ENCODE measurements at places on chromosomes 2 and 18.

- no peak for DNase-seq
These were observed 1027.2 kb upstream of the ACVR2A start for GRCh38 chr2:146817613-146818012.

DNA sequence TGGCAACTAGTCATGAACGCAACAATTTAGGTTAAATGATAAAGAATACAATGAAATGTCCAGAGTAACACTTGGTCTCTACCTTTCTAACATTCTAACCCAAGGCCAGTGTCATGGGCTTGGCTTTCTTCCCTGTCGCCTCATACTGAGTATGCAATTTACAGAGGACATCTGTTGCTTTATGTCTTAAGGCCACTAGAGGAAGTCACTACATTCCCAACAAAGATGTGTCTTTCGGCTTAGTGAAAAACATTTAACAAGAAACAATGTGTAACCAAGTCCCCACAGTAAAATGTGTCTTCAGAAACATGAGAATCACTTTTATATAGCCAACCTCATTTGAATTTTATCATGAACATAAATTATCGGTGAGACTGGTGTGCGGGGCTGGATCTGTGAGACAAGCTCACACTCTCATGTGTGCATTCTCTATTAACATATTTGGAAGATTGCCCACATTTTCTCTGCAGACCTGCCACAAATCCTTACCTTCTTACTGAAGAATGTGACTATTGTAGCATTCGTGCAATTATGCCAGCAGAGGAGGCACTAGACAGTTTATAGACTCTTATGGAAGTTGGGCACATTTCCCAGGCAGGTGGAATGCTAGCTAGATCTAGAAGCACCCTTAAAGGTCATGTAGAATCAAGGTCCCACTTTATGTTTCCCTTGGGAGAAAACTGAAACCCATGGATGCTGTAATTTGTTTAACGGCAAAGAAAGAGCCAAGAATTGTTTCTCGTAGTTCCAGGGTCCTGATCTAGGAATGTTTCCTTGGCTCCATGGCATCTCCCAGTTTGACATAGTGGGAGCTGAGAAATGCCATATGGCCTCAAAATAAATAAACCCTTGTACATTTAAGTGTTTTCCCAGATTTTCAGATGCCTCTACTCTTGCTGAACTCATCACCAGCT is 101.8 kb downstream of the CD226 start:
- DNase-seq = no peak

GRCh38 chr18:61581578-61582201 is 248.5 kb downstream of the CDH20 start:
- no peak for DNase-seq

- DNase-seq = peak; percentile 79
These were observed 147.9 kb downstream of the GALNT3 start for GRCh38 chr2:165645930-165646831.

- DNase-seq = no peak
These were observed 7.5 kb upstream of the KLHL30 start for GRCh38 chr2:238130696-238131628.

DNA sequence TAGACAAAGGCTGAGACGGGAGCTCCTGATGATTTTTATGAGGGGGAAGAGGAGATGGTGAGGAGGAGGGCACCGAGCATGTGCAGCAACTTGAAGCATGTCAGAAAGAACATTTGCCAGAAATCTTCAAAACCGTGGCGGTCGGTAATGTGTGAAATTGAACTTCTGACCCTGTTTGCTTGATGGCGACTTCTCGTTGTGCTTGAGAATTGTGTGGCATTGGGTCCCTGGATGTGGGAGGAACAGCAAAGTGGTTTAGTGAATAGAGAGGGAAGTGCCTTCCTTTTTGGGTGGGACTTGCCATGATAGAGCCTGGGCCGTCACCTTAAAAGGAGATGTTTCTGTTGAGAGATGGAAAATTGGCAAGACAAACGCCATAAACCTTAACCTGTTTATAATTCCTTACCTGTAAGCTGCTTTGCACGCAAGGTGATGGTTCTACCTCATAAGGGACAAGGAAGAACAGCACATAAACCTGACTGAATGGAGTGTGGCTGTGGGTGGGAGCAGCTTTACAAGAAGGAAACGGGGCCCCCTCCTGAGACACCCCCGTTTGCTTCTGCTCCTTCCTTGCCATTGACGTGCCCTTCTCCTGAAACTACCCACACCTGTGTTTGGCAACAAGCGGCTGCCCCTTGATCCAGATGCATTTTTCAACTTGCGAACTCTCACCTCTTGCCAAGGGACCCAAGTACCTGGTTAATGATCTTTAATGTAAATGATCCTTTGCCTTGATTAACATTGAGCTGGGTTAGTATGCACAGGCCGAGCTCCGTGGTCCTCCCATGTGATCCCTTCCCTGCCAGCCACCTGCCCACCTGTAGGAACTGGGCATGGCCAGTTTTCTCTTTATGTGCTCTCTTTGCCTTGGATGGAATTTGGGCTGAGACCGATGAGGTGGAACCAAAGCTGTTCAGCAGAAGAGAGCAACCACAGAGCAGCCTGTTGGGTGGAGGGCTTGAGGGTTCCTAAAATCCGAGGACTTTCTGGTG is 153.2 kb downstream of the NEDD4L start:
- DNase-seq = no peak

DNA sequence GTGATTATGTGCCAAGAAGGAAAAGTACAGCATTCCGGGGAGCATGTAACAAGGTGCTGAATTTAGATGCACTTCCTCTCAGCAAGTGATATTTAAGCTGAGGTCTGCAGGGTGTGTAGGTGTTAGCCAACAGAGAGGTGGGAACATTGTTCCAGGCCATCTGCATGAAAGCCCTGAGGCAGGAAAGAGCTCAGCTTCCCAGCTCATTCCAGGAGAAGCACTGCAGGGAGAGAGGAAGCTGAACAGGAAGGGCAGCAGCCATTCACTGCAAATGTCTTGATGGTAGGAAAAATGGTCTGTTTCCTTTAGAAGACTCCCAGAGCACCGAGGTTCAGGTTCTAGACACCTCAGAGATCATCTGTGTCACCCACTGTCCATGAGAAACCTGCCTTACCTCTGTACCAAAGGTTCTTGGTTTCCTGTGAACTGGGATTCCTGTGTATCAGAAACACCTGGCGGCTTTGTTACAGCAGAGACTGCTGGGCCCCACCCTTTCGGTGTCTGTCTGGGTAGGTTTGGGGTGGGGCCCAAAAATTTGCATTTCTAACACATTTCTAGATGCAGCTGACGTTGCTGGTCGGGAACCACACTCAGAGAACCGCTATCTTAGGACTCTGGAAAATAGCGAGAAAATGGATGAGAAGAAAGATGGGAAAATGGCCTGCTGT is 84.0 kb downstream of the RTN4 start:
- DNase-seq = no peak

DNA sequence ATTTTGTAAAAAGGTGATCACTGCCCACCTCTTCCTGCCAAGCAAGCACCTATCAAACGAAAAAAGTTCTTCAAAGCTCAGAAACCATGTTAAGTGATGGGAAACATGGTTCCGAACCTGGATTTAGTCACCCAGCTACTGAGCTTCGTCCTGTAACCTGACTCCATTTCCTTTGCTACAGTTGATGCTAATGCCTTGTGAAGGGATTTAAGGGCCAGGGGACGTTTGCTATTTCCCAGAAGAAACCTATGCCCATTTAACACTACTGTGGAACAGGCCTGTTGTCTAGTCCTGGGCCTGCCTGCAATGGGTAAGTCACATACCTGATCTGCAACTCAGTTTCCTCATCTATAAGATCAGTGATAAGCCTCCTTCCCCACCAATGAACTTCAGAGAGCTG is 14.8 kb downstream of the SERPINE2 start:
- DNase-seq = no peak

DNA sequence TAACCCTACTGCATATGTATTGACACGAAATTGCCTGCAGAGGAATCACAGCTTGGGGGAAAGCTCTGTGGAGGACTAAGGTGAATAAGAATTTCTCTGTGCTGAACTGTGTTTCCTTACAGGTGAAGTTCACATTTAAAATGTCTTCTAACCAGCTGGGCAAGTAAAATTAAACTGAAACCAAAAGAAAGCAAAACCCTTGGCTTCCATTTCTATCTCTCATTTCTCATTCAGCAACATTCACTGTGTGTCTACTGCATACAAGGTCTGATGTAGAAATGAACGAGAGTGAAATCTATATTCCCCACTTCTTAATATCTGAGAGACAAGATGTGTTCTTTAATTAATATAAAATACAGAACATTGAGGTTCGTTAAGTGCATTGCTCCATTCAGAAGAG is 397.3 kb downstream of the SOX11 start:
- DNase-seq = no peak

DNA sequence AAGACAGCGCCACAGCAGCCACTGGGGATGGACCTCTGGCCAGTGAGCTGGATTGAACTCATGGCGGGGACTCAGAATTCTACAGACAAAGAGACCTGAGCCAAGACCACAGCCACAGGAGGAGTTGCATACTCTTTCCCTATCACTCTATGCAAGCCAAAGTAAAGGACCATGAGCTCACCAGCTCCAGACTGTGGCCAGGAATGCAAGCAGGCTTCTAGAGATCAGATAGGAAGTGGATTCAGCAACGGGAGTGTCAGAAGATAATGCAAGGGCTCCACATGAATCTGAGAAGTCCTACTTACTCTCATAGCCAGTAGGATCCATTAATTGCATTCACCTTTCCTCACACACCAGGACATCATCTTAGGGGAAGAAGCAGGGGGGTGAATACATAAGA is 415.4 kb upstream of the POU3F3 start:
- DNase-seq = no peak

DNA sequence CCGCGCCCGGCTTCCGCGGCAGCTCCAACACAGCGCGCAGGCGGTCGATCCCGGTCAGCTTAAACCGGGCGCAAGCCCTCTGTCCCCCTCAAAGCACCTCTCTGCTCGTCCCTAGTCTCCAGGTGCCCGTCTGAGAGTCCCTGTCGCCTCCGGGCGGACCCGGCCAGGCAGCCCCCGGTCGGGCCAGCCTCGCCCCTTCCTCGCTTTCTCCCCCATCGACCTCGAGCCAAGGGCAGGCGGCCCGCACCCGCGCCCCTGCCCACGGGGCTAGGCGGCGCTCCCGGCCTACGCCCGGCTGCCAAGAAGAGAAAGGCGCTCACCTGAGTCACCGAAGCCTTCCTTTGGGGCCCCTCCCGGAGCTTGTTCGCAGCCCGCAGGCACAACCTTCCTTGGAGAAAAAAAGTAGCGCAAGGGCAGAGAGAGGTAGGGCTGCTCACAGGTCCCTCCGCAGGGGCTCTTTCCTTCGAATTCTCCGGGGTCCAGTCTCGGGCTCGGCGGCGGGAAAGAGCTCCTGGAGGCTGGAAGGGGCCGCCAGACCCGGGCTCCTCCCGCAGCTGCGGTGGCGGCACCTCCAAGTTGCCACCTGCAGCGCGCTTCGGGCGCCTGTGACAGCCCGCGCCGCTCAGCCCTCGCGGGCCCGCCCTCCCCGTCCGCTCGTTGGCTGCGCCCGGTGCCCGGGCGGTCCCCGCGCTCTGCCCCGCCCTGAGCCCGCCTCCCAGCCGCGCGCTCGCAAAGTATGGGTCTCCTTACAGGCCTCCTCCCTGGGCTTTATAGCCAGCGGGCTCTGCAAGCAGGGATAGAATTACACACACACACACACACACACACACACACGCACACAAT is 86.5 kb upstream of the EPB41L3 start:
- DNase-seq = peak; percentile 9

DNA sequence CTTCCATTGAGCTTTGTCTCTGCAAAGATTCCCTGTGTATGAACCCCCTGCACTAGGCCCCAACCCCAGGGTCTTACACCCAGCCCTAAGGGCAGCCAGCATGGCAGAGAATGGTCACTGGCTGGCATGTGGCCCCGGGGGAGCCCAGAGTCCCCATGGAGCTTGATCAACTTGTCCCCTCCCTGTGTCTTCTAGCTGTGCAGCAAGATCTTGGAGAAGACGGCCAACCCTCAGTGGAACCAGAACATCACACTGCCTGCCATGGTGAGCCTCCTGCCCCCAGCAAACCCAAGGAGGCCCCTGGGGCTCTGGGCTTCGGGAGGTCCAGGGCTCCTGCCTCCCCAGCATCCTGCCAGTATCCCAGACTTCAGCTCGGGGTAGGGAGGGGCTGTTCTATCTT is 81.5 kb downstream of the DYSF start:
- DNase-seq = no peak

GRCh38 chr2:43511199-43511598 is 84.6 kb downstream of the THADA start:
- no peak for DNase-seq

- peak; percentile 16 for DNase-seq
These were observed 746 bp upstream of the POLR1B start for GRCh38 chr2:112541315-112542122.

- no peak for DNase-seq
These were observed 118.2 kb downstream of the CTNNA2 start for GRCh38 chr2:79630972-79631557.

DNA sequence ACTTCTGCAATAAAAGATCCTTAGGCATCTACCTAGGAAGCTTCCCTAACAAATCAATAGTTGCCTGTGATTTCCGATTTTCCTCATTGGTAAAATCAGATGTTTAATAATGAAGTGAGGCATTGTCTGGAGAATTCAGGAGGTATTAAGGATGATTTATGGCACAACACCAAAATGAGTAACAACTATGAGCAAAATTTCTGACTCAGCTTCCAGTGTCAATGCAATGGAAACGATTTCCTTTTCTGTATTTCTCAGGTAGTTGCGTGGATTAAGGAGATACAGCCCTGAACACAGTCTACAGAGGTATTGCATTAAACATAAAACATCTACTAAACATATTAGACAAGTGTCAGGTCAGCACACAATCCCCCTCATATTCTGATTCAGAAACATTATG is 99.5 kb downstream of the EPB41L3 start:
- DNase-seq = no peak

- DNase-seq = no peak
These were observed 3.9 kb upstream of the CNDP2 start for GRCh38 chr18:74492259-74492658.

- no peak for DNase-seq
These were observed 38.6 kb upstream of the SH3BP4 start for GRCh38 chr2:234913208-234913626.

- DNase-seq = no peak
These were observed 175.9 kb upstream of the FN1 start for GRCh38 chr2:215611609-215612386.

DNA sequence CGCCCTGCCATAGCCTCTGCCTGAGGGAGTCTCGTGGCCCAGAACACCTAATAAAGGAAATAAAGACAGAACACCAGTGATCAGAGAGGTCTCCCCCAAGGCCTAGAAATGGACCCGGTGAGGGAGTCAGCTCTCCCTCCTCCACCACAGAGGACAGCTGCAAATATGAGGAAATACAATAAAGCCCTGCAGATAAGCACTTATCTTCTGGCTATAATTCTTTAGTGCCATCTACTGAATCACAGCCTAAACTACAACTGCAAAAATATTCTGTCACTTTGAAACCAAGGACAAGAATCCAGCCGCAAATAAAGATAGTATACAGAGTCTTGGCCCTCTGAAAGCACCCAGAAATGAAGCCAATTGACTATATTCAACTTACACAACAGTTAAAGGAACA is 42.4 kb upstream of the TACR1 start:
- no peak for DNase-seq
